HCT116 (cell line): ENCODE measurements at places on chromosomes 12 and 14. TPM values are rescaled to one million over a fixed set of nuclear protein-coding genes. Genes with fewer than 3 reads are reported as not detected.
A peak's percentile ranks its signal among the peaks of the same experiment; 100 is the strongest.

- no peak for DNase-seq
These were observed 86.5 kb upstream of the CDKN3 start for GRCh38 chr14:54310151-54310850.

DNA sequence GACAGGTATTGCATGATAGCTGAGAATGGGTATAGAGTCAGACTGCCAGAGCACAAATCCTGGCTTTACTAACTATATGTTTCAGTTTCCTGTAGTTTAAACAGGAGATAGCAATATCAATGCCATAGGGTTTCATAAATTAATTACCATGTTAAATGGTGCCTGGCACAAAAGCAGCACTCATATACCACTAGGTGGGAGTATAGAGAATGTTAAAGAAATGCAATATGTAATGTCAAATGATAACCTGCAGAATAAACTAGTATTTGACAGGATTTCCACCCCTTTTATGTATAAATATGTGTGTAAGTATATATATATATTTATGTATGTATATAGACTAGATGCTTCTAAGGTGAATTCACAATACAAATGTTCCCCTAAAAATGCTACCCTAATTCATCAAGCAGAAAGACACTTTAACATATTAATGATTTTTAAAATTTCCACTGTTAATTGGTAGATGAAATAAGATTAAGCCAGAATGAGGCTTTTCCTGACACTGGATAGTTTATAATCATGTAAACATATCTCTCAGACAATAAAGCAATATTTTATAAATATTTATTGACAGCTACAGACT is 8.6 kb downstream of the WDR89 start:
- DNase-seq, result peak; percentile 7

GRCh38 chr12:105588106-105588505 is 257.6 kb downstream of the C12orf75 start:
- no peak for DNase-seq

- no peak for DNase-seq
These were observed 161.2 kb downstream of the NTF3 start for GRCh38 chr12:5593086-5593485.

GRCh38 chr12:120870415-120870814 is 33.7 kb downstream of the SPPL3 start:
- no peak for DNase-seq

GRCh38 chr14:74038020-74038859 is 19.1 kb downstream of the BBOF1 start:
- no peak for DNase-seq

GRCh38 chr12:106147956-106148355 is 9.2 kb upstream of the NUAK1 start:
- no peak for DNase-seq

GRCh38 chr14:33671556-33671955 is 279.3 kb downstream of the EGLN3 start:
- DNase-seq, result no peak

DNA sequence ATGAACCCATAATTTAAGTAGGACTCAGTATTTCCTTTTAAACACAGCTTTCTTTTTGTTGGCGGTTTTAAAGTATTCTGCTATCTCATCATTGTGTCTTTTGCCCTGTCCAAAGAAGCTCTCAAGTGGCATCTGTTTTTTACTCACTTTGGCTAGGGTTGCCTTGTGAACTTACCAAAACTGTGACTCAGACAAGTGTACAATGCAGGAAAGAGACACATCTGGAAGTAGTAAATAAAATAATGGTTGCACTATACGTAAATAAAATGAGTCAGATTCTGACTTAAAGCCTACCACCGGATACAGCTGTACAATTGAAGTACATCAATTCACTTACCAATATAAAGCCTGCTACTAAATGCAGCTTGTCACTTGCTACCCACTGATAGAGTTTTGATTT is 619.2 kb upstream of the LRFN5 start:
- DNase-seq, result no peak

DNA sequence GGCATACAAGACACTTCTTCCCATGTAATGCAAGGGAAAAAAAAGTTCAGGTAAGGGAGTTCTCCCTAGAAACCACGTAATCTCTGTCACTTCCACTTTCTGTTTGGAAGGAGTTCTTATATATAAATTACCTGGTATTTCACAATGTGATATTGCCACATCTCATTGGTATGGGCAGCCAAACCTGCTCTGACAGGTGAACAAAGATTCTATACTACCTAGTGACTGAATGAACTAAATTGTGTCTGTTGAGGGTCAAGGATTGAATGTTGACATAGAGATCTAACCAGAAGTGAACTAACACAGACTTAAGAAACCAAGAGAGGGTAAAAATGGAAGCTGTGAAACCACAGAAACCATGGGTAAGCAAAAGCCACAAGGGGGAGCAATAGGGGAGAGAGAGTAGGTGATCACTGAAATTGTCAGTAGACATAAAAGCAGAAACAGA is 161.3 kb downstream of the RPL10L start:
- peak; percentile 12 for DNase-seq

- DNase-seq, result no peak
These were observed 60.8 kb downstream of the SETD3 start for GRCh38 chr14:99419905-99420304.

- DNase-seq, result no peak
These were observed 37.5 kb upstream of the SINHCAF start for GRCh38 chr12:31363416-31363809.

DNA sequence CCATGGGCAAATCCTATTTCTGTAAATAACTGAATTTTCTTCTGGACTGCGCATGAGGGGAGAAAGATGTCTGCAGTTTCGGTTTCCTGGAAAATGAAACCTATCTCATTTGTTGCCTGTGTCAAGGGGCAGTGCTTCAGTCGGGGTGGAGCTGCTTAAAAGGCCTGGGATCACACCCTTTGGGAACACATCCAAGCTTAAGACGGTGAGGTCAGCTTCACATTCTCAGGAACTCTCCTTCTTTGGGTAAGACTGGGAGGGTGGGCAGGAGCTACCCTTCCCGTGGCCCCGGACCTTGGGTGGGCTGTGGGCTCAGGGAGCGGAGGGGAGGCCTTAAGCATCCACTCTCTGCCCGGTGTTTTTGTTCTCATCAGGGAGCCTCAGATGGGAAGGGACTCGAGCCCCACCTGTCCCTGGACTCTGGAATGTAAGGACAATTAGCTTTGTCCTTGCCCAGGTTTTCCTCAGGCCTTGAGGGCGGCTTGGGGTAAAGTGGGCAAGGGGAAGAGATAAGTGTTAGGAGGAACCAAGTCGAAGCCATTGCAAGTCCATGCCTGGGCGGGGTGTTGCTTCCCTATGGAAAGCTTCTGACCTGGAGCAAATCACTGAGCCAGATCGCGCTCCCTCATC is at the start of gene IFI27:
IFI27 (plus strand) TSS at position 185 of the 630 bp plus-strand sequence.
- no peak for DNase-seq

GRCh38 chr12:116642683-116643082 is 83.5 kb downstream of the MAP1LC3B2 start:
- no peak for DNase-seq

DNA sequence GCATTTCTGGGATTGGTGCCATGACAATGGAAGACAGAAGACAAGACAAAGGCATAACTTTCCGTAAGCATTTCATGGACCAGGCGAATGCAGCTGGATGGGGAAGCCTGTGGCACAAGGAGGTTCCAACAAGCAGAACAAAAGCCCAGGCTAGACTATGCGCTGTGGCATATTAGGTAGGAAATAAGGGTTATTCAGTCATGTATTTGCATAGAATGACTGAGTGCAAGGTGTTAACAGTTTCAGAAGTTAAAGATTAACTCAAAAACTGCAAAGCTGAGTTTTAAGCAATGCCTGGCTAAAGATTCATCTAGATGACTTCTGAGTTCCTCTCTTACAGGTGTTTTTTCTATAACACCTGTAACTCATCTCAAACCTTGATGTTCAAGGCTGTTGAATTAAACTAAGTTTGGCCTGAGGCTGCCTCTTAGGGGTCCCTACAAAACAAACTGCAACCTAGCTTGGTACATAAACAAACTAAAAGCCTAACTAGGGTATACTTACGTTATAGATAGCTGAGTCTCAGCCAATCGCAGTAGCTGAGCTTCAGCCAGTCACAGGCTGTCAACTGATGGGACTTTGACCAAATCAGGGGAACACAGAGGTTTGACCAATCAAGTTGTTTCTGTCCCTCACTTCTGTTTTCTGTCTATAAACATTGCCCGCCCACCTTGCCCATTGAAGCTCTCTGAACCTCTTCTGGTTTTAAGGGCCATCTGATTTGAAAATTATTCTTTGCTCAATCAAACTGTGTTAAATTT is 52.2 kb upstream of the PLBD1 start:
- DNase-seq, result no peak

Gene DEPDC4
- total RNA-seq, result 3.4 TPM

Gene SLC10A1
- not detected for total RNA-seq

Gene SLC5A8
- not detected for total RNA-seq

Gene OR4K1
- total RNA-seq, result not detected

Gene DHRS2
- 10.0 TPM for total RNA-seq

Gene GPD1
- 1.6 TPM for total RNA-seq

Gene ABCD2
- not detected for total RNA-seq
